Right renal cortex interstitium (tissue), 3 donors: ENCODE measurements at places on chromosomes 5 and 9. TPM values are rescaled to one million over a fixed set of nuclear protein-coding genes. Genes with fewer than 3 reads are reported as not detected.

DNA sequence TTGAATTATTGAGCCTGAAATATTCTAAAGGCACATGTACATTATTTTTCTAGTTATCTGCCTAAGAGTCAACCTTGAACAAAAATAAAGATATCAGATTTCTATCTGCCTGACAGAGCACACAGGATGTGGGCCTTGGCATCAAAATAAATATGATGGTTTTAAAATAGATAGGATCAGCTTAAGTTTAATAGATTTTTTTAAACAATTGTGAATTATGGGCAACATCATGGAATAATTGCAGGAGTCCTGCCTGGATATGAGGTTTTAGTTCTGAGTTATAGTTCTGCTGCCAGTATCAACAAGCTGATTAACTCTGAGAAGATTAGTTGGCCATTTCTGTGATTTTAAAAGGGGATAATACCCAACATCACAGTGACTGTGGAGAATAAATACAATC is 107.0 kb upstream of the PCA3 start:
- no peak for DNase-seq

SH2D3C gene
- polyA plus RNA-seq: 12.1 TPM

GPX8 gene
- 84.0 TPM for polyA plus RNA-seq

GRCh38 chr9:103514767-103515166 is 519.6 kb downstream of the CYLC2 start:
- no peak for DNase-seq

DNA sequence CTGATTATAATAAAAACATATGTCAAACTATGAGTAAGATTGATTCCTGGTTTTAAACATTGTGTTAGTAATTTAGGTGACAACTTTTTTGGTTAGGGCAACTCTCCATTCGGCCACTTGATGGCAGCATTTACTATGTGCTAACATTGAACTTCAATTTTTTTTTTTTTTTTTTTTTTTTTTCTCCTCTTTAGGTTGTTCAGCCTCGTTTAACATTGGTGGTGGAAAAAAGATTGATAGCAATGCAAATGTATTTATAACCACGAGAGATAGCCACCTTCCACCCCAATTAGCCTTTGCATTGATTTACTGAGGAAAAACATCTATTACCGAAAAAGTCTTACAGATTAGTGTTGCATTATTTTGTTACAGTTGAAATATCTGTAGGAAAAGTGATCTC is 159.1 kb downstream of the CSNK1G3 start:
- DNase-seq: peak; percentile 44
